ENCODE measurements at places on chromosomes 2 and 18.

GRCh38 chr2:1775511-1776035 is 31.3 kb upstream of the PXDN start:
- no peak for DNase-seq

DNA sequence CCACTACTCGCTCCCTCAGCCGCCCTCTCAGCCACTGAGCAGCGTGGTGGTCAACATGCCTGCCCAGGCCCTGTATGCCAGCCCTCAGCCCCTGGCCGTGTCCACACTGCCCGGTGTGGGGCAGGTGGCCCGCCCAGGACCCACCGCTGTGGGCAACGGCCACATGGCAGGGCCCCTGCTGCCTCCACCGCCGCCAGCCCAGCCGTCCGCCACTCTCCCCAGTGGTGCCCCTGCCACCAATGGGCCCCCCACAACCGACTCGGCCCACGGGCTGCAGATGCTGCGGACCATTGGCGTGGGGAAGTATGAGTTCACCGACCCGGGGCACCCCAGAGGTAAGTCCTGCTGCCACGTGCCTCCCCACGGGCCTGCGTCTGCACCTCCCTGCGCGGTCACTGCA is 257.5 kb downstream of the KLHL29 start:
- no peak for DNase-seq

DNA sequence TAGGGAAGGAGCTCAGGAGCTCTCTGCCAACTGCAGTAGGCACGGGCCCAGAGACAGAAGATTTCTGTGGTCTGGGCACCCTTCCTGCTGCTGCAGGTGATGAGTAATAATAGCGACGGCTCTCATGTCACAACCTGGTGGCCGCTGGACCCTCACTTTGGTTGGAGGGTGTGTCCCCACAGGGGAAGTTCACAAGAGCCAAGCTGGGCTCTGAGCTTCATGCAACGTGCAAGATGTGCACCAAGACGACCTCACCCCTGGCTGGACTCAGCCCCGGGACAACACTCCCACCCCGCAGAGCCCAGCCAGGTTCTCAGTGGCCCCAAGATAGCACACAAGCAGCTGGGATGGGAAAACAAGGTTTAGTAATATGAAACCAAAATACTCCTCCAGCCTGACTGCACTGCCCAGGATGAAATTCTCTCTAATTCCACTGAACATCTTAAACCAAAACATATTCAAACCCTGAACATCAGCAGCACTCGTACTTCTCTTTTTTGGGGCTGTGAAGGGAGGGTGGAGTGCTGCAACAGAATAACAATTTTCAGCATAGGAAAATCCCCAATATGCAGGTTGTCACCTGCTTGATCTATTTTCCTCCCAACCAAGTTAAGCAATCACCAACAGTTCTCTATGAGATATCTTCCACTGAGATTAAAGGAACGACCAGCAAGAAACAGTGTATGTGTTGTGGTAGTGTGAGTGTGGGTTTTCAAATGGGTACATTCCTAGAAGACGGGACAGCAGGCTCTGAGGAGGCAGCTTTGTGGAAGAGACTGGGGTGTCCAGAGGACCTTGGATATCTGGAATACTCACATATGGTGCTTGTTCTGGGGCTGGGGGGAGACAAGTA is 26.5 kb downstream of the BCL2 start:
- DNase-seq: no peak

GRCh38 chr2:118265873-118266455 is 177.7 kb downstream of the INSIG2 start:
- DNase-seq: no peak

- DNase-seq: no peak
Observed at GRCh38 chr2:224077773-224078507, 38.9 kb upstream of the SERPINE2 start.

DNA sequence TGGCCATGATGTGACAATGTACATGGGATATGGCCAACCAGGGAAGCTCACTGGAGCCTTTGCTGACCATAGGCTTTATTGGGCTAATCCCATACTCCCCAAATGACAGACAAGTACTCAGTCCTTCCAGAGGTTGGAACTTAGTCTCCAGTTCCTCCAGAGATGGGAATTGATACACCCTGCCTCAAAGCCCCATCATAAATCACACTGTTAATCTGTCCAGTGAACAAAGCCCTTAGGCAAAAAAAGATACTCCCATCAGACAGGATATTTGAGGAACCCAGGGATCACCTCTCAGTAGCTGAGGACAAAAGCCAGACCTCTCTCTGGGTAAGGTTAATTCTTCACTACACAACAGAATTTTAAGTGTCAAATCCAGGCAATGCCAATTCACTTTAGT is 247.5 kb upstream of the CDH20 start:
- DNase-seq: no peak

DNA sequence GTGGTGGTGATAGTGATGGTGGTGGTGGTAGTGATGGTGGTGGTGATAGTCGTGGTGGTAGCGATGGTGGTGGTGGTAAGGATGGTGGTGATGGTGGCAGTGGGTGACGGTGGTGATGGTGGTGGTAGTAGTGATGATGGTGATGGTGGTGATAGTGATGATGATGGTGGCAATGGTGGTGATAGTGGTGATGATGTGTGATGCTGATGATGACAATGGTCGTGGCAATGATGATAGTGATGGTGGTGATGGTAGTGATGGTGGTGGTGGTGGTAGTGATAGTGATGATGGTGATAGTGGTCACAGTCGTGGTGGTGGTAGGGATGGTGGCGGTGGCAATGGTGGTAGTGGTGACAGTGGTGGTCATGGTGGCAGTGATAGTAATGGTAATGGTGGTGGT is 243.9 kb upstream of the RAB6C start:
- no peak for DNase-seq

GRCh38 chr2:204763974-204764703 is 218.9 kb downstream of the PARD3B start:
- DNase-seq: no peak

DNA sequence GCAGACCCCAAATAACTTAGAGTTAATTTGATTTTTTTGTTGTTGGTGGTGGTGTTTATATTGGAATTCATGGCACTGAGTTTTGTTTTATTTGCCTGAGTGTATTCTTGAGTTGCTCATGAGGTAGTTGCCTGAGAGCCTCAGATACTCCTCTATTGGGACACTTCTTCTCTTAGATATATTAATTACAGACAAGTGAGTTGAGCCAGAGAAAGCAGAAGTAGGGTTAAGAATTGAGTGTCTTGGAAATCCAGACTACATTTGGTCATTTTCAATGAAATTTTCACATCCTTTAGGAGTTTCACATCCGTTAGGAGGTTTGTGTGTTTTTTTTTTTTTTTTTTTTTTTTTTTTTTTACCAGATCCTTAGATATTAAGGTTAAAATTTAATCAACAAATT is 29.0 kb downstream of the FMNL2 start:
- no peak for DNase-seq

DNA sequence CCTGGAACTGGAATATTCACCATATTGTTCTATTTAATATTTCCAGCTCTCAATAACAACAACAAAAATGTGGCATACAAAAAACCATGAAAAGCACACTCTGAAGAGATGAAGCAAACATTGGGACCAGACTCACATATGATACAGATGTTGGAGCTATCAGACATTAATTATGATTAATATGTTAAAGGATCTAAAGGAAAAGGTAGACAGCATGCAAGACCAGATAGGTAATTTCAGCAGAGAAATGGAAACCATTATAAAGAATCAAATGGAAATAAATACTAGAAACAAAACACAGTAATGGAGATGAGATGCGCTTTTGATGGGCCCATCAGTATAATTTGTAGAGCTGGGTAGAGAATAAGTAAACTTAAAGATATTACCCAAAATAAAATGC is 50.9 kb upstream of the MGAT4A start:
- no peak for DNase-seq

GRCh38 chr2:152280780-152281179 is 54.2 kb upstream of the FMNL2 start:
- DNase-seq: no peak
